ENCODE measurements at places on chromosomes 4 and X.

GRCh38 chrX:40154853-40155588 is 57.3 kb upstream of the BCOR start:
- DNase-seq = no peak

DNA sequence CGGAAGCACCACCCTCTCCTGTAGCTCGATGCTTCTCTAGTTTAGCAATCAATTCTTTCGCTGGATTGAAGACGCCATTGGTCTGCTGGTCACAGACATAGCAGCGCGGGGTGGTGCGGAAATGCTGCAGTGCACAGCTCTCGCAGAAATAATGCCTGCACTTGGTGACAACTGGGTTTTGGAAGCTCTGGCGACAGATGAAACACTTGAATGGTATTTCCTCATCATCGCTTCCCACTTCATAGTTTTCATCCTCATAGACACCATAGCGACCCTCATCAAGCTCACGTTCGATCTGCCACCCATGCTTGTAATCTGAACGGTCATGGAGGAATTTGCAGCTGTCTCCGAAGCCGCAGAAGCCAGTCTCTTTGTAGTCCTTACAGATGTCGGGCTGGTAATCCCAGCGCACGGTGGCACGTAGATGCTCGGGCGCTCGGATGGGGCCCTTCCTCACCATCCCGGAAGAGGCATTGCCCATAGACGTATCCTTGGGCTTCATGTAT is 854 bp downstream of the RNF113A start:
- no peak for DNase-seq

DNA sequence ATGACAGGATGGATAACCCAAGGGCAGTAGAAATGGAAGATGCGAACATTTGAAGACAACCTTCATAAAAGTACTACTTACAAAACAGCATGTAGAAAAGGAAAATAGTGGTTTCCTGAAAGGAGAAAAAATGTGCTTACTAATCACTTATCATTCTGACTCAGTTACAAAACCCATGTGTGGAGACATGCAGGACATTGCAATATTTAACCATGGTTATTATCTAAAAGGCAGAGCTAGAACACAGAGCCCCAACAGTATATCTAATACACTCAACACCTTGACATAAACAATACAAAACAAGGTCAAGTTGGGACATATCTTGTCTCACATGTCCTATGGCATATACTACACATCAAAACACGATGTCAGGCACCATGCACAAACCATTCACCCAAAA is 55.9 kb downstream of the EIF4E start:
- no peak for DNase-seq

DNA sequence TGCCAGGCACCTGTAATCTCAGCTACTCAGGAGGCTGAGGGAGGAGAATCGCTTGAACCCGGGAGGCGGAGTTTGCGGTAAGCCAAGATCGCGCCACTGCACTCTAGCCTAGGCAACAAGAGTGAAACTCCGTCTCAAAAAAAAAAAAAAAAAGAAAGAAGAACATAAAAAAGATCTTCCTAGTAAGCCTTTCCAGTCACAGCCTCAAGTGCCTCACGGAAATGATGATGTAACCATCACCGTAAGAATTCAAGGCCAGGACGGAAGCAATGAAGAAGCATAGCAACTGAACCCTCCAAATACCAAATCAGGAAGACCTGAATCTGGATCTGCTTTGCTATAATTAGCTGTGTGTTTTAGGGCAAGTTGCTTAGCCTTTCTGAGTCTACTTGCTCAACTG is 28.8 kb downstream of the RBM47 start:
- DNase-seq = no peak

GRCh38 chrX:36573720-36574119 is 434.4 kb upstream of the FAM47C start:
- no peak for DNase-seq

- DNase-seq = no peak
These were observed 278.3 kb downstream of the FBXW7 start for GRCh38 chr4:152257601-152258066.

DNA sequence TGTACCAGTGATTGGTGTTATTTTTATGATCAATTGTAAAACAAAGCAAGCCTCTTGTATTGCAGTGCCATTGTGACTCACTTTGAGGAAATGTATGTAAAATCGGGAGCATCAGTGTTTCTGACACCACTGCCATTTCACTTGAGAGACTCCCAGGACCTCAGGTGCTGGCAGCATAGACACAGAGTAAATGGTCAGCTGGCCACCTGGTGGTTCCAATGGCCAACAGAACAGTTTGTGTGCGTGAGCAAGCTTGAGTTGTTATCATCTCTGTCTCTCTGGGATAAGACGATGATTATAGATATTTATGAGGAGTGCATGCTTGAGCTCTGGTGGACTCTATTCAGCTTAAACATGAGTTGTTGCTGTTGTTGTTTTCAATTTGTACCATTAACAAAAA is 356.6 kb downstream of the GUCY2F start:
- DNase-seq = no peak

GRCh38 chr4:47049347-47049746 is 18.0 kb downstream of the GABRB1 start:
- DNase-seq = no peak

DNA sequence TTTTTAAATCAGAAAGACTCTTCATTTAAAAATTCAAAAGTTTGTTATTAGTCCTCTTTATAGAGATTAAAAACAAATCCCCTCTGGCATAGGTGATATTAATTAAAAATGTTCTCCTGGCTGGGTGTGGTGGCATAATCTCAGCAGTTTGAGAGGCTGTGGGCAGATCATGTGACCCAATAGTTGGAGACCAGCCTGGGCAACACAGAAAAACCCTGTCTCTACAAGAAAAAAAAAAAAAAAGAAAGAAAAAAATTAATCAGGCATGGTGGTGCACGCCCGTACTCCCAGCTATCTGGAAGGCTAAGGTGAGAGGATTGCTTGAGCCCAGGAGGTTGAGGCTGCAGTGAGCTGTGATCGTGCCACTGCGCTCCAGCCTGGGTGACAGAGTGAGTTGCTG is 38.9 kb downstream of the RASGEF1B start:
- no peak for DNase-seq

- no peak for DNase-seq
These were observed 423.2 kb downstream of the RPA4 start for GRCh38 chrX:97306771-97307470.

DNA sequence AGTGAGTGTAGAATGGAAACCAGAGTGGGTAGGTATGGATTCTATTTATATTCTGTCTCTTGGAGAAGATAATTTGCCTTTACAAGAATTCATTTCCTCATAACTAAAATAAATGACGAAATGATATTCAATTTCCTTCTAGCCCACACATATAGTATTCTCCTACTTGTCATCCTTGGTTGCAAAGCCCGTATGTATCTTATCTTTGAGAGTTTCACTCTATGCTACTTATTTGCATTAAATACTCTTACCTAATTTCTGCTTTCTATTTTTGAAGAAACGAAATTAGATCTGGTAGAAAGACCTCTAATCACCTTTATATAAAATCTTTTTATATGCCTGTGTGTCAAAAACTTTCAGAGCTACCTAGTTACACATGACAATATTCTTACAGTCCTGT is 457.7 kb downstream of the NKX6-1 start:
- DNase-seq = no peak

DNA sequence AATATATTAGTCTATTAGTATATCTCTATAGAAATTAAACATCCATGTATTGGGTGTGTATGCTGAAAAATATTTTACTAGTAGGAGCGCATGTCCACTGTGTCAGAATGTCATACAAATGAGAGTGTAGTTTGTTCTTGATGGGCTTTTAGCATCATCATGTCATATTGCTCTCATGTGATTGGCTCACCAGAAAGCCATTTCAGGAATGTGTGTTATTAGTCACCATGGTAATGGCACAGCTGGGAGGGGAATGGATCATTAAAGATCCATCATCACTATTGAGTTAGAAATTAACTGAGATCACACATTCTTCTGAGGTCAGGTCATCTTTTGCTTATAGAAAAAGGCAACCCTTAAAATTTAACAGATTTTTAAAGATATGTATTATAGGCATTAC is 77.3 kb downstream of the PHEX start:
- DNase-seq = no peak

- no peak for DNase-seq
These were observed 11.3 kb downstream of the DTHD1 start for GRCh38 chr4:36292556-36293188.

DNA sequence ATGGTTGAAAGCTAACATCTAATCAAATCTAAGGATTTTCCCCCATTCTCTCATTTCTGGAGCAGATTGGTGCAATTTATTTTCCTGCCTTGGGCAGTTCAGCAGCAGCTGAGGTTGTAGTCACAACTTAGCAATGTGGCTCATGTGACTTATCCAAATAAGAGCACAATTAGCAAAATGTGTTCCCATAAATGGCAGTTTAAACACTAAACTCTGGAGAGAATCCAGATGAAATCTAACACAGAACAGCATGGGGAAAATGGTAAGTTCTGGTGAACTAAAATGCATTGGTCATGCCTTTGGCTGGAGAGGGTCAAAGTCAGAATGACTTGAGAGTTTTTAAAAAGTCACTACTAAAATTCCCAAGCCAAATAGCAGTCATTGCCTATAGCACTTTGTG is 422.6 kb upstream of the DIPK2B start:
- no peak for DNase-seq

DNA sequence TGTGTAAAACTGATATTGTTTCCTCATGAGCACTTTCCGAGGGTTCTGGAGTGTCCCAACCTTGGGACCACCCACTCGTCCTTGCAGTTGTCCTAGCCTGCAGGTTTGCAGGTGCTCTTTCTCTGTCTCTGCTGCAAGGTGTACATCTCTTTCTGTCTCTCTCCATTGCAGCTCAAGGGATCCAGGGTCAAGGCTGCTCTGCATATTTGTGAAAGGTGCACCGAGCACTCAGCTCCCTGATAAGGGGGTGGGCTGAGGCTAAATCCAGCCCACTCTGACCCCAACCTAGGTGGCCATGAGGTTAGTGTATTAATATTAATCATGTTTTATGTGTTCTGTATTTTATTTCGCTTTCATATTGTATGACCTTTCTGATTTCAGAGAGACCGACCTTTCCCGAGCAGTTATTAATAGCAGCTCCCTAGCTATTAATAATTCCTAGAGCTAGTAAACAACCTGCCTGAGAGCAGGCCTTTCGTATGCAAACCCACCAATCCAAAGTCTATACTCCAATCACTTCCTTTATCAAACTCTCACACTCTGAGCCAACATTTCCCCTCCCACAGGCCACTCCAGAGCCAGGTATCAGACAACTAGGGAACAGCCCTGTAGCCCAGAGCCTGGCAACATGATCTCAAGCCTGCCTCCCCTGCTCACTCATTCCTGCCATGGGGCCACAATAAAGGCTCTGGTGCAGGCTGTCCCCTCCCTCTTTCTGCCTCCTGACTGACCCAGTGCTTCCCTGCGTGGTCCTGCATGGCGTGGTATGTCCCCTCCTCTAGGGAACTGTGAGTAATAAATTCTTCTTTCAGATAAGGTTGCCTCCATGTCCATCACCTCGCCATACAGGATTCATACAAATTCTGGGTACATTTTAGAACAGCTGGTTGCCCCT is 73.9 kb downstream of the SLC2A9 start:
- no peak for DNase-seq

GRCh38 chr4:96879527-96879926 is 1039.6 kb downstream of the PDHA2 start:
- no peak for DNase-seq

DNA sequence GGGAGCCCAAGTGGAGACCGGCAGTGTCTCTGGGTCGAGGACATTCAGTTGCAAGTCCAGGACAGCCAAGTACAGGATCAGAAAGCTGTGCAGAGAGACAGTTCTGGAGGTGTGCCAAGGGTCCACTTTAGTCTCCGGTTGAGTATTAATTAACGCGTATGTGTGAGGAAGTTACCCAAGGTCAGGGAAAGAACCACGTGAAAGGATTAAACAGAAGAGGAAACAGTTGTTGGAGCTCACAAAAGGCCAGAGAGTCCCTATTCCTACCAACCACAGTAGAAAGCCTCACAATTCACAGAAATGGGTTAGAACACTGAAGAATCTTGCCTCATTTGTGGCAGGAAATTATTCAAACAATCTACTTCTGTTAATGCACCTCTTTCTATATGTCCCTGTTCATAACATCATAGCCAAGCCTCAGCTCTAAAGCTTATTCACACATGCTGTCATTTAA is 17.9 kb upstream of the NSUN7 start:
- DNase-seq = no peak

Measured in cortex of kidney (tissue), 1 donor.